ENCODE measurements at places on chromosomes 11 and 22.

GRCh38 chr11:33682446-33682845 is 18.2 kb downstream of the C11orf91 start:
- peak; percentile 42 for DNase-seq

GRCh38 chr11:115613004-115613403 is 108.8 kb upstream of the CADM1 start:
- no peak for DNase-seq

DNA sequence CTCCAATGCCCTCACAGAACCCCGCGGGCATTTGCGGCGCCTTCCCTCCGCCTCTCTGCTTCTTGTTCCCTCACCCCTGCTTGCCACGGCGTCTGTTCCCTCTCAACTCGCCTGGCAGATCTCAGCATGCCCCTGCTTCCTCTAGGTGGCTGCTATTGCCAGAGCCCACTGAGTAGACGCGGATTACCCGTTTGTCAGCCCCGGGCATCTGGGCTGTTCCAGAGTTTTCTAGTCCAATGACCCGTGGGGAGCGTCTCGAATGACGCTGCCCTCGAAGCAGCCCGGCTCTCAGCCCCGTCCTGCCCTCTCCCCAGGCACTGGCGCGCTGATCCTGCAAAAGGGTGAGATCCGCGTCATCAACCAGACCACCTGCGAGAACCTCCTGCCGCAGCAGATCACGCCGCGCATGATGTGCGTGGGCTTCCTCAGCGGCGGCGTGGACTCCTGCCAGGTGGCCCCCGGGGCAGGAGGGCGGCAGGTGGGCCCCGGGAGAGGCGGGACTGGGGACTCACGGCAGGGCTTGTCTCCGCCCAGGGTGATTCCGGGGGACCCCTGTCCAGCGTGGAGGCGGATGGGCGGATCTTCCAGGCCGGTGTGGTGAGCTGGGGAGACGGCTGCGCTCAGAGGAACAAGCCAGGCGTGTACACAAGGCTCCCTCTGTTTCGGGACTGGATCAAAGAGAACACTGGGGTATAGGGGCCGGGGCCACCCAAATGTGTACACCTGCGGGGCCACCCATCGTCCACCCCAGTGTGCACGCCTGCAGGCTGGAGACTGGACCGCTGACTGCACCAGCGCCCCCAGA is 49.7 kb downstream of the ST14 start:
- DNase-seq, result no peak

GRCh38 chr22:19559324-19559811 is 35.2 kb upstream of the CLDN5 start:
- DNase-seq, result no peak

DNA sequence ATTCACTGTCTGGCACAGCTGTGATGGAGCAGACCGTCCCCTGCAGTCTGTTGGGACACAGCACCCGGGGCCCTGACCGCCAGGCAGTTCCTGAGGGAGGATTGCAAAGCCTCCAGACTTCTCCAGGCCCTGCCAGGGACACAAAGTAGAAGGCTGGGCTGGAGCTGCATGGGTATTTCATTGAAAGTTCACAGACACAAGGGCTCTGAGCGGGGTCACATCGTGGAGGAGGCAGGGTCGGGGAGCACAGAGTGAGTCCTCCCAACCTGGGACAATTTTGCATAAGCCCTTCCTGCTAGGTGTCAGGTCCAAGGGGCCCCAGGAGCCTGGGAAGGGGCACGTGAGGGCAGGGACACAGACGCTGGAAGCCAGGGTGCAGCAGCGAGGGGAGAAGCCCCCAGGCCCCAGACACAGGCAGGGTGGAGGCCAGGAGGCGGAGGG is 15.7 kb downstream of the IFITM10 start:
- no peak for DNase-seq

DNA sequence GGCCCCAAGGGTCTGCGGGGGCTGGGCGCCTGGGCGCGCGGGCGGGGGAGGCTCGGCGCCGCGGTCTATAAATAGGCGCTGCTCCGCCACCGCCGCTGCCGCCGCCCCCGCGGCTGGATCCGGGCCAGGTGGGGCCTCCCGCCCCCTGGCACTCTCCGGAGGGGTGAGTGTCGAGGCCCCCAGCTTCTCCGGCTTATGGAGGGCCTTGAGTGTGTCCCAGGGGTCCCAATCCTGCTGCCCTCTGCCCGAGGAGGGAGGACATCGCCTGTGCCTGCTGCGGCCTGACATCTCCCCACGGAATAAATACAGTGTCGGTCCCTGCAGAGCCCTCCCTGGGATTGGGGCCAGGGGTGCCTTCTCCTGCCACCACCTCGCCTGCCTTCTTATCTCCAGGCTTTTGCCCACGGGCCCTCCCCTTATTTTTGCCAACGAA is 4.3 kb upstream of the GP1BB start:
- DNase-seq, result no peak

DNA sequence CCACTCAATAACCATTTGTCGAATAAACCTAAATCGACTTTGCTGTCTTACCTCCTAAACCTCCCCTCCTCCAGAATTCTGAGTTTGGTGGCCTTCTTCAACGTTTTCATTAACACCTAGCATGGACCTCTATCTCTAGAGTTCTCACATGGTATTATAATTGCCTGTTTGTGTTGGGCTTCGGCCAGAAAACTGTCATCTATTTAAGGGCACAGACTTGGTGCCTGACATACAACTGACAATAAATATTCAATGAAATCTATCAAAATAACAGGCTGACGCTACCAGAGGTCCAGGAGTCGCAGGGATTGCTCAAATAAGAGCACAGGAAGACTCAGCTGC is 687 bp downstream of the ALKBH8 start:
- DNase-seq, result no peak

DNA sequence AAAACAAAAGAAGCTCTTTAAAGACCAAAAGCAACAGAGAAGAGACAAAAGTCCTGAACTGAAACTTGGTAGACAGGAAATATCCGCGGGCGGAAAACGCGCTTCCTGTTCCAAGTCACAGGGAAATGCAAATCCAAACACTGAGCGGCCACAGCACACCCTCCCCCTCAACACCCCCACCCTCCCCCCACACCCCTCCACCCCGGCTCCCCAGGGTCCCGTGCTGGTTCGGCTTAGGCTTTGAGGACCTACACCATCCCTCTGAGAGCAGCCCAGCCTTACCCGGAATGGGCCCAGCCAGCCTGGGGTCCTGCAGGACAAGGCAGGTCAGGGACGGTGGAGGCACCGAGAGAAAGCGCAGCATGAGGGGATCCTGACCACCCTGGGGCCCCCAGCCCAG is 160.4 kb downstream of the BRD1 start:
- no peak for DNase-seq

Measured in EL (cell line).